ENCODE measurements at places on chromosomes 11 and 22.

DNA sequence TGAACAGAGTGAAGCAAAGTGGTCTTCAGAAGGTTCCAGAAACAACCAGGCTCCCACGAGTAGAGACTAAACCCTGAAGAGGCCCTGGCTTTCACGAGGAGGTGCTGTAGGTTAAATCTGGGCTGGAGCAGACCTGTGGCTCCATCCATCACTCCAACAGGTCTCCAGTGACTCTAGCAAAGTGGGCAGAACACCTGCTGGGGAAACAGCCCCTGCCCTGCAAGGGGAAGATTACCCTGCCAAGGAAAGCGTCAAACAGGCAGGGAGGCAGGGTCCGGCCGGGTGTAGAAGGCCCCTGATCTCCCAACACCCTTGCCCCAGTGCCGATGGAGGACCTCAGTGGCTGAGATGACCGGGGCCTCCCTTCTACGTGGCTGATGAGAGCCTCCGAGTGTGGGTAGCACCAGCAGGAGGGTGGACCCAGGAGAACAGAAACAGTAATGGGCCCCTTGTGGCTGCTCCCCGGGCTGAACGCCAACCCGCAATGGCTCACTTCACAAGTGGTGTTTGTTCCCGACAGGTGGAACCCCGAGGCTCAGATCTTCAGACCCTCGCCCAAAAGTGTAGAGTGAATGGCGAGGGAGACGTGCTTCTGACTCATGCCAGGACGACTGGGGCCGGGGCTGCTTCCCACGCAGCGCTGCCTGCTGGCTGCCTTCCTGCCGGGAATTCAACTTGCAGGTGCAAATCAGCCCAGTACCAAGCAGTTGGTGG lies 112.0 kb downstream of the SHANK2 start:
- DNase-seq = no peak
- 0 out of 2 replicates have a peak, but pooled peaks cover 1% of the 10 kb centered on the region for H3K4me1 ChIP-seq
- no peak overlapping the region for H3K27ac ChIP-seq
- H3K36me3 ChIP-seq = no peaks in the 10 kb centered on the region
- no peaks in the 10 kb centered on the region for H3K27me3 ChIP-seq

DNA sequence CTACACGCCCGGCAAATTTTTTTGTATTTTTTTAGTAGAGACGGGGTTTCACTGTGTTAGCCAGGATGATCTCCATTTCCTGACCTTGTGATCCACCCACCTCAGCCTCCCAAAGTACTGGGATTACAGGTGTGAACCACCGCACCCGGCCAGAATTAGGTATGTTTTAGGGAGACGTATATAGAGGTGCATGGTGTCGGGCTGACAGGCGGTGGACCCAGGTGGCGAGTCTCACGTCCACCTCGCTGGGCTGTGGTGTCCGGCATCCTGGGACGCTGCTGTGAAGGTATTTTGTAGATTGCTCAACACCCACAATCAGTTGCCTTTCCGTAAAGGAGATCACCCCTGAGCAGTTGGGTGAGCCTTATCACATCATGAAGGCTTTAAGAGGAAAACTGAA lies 728.6 kb downstream of the BRD1 start:
- no peak for DNase-seq
- H3K36me3 ChIP-seq = no peaks in the 10 kb centered on the region
- no peak overlapping the region for H3K27ac ChIP-seq

DNA sequence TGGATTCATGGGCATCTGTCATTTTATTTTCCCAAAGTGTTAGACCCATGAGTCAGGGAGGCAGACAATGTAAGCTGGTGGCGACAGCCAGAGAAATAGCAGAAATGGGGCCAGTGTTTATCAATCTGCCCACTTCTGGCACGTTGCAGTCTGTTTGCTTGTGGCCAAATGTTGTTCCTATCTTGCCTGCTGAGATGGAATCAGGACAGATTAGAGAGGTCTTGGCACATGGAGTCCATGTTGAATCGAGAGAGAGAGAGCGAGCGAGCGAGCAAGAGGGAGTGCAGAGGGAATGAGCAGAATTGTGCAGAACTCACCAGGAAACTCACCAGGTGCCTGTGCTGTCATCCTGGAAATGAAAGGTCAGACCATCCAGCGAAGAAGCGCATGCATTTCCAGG lies 21.9 kb upstream of the PARVG start:
- no peaks in the 10 kb centered on the region for H3K36me3 ChIP-seq
- no peak overlapping the region for H3K4me3 ChIP-seq
- no peak overlapping the region for H3K27ac ChIP-seq
- H3K27me3 ChIP-seq = no peaks in the 10 kb centered on the region
- DNase-seq = no peak

- no peak for DNase-seq
- no peaks in the 10 kb centered on the region for H3K27me3 ChIP-seq
- peak overlapping the region; percentile 70 for H3K4me3 ChIP-seq
- H3K4me1 ChIP-seq = no peaks in the 10 kb centered on the region
Observed at GRCh38 chr22:42856179-42856864, 751 bp downstream of the ARFGAP3 start.

- H3K27me3 ChIP-seq = no peaks in the 10 kb centered on the region
- no peak overlapping the region for H3K27ac ChIP-seq
- H3K4me3 ChIP-seq = no peak overlapping the region
- H3K36me3 ChIP-seq = no peaks in the 10 kb centered on the region
- peaks cover 3% of the 10 kb centered on the region for H3K4me1 ChIP-seq
- no peak for DNase-seq
Observed at GRCh38 chr11:45079075-45079444, 67.4 kb upstream of the PRDM11 start.
